ENCODE measurements at places on chromosomes 3 and 15. TPM values are rescaled to one million over a fixed set of nuclear protein-coding genes. Genes with fewer than 3 reads are reported as not detected.

WDR72 gene
- 1.00 TPM for polyA plus RNA-seq

LCTL gene
- polyA plus RNA-seq, result not detected

HRG gene
- not detected for polyA plus RNA-seq

MUC20 gene
- 18.9 TPM for polyA plus RNA-seq

ZIC1 gene
- not detected for polyA plus RNA-seq

CPA3 gene
- polyA plus RNA-seq, result 0.67 TPM

PLSCR5 gene
- polyA plus RNA-seq, result not detected

RFTN1 gene
- 11.9 TPM for polyA plus RNA-seq

CDC25A gene
- 0.27 TPM for polyA plus RNA-seq

TRANK1 gene
- 19.2 TPM for polyA plus RNA-seq

CTSH gene
- 116 TPM for polyA plus RNA-seq

PRR20G gene
- polyA plus RNA-seq, result not detected

VGLL3 gene
- 1.6 TPM for polyA plus RNA-seq
